Fibroblast of the aortic adventitia (primary cell): ENCODE measurements at places on chromosomes 16 and 17.

DNA sequence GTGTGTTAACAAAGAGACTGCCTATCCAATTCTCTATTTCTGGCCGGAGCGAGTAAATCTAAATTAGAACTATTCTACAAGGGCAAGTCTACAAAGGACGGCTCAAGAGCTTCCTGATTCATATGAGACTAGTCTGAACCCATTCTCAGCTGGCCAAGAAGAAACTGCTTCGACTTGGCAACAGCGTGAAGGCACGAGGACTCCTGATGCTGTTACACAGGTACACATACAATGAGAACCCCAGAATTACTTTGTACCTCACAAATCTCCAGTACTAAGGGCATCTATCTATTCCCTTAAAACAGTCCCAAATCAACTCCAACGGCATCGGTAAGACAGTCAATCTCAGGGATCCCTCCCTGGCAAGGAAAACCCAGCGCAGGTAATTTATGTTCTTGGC is 1.5 kb downstream of the CRK start:
- DNase-seq, result no peak

GRCh38 chr17:50352693-50353599 is 7.0 kb downstream of the XYLT2 start:
- DNase-seq, result no peak

DNA sequence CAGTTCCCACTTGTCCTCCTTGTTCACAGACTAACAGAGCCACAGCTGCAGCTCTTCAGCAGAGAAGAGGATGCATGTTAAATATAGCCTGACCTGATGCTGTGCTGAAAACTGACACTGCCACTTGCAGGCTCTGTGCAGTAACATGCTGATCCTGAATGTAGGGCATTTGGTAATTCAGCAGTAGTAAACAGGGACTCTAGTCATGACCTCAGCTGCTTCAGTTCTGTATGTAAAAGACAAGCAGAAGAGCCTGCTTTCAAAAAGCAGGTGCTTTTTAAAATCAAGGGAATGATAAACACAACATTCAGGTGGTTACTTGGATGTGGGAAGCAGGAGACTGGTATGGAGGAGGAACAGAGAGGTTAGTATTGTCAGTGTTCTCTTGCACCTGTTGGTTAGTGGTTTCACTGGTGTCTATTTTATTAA is 33.8 kb downstream of the ESRP2 start:
- DNase-seq, result no peak

GRCh38 chr16:20042848-20043247 is 30.8 kb downstream of the GPR139 start:
- no peak for DNase-seq

- peak; percentile 76 for DNase-seq
These were observed 62.7 kb downstream of the TEX2 start for GRCh38 chr17:64200080-64201032.

DNA sequence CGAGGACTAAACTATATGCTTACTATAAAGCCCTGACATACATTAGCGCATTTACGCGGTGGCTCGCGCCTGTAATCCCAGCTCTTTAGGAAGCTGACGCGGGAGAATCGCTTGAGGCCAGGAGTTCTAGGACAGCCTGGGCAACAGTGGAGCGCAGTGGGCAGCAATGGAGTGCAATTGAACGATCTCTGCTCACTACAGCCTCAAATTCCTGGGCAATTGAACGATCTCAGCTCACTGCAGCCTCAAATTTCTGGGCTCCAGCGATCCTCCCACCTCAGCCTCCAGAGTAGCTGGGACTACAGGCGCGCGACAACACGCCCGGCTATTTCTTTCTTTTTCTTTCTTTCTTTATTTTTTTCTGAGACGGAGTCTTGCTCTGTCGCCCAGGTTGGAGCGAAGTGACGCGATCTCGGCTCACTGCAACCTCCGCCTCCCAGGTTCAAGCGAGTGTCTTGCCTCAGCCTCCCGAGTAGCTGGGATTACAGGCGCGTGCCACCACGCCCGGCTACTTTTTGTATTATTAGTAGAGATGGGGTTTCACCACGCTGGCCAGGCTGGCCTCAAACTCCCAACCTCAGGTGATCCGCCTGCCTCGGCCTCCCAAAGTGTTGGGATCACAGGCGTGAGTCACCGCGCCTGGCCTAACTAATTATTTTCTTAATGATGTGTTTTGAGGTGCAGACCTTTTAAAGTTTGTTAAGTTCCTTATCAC is 506 bp upstream of the COG7 start:
- no peak for DNase-seq

GRCh38 chr16:28839899-28840298 is 6.2 kb downstream of the TUFM start:
- DNase-seq, result no peak

DNA sequence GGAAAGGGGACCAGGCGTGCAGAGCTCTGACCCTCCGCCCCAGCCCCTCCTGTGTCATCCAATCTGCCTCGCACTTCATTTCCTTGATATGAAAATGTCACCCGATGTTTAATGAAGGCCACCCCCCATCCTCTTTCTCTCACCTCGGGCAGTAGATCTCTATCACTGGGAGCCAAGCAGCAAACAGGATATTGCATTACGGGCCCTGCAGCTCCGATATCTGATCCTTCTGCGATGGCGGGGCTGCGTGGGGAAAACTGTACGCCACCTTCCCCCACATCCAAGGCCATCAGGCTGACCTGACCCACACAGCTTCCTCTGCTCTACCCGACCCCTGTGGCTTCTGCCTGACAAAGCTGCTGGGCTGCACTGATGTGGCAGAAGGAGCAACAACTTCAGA is 74.9 kb downstream of the DYNLRB2 start:
- no peak for DNase-seq

- no peak for DNase-seq
These were observed 31.3 kb downstream of the NLRC5 start for GRCh38 chr16:57020651-57021050.

DNA sequence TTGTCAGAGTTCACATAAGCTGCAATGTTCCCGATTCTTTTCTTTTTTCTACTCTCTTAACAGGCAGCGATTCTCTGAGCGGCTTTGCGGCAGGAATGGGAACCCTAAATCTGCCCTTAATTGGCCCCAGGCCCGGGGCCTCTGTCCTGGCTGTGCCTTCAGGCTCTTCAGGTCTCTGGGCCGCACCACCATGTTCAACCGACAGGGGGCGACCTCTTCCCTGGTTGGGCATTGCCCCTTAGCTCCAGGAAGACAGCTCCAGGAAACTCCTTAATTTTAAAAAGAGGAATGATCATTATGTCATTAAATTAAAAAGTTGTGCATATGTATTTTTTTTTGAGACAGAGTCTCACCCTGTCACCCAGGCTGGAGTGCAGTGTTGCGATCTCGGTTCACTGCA is 20.3 kb downstream of the CACNG5 start:
- DNase-seq, result no peak

GRCh38 chr17:4903051-4903818 is at the start of gene CHRNE:
Gene CHRNE, minus strand, starts transcription at chr17:4903098. Its CDS starts 35 bp downstream, at chr17:4903063.
- DNase-seq, result peak; percentile 84

GRCh38 chr16:49855822-49856671 is at the start of gene ZNF423:
Gene ZNF423, minus strand, starts transcription at chr16:49856112. Its CDS starts 338 bp downstream, at chr16:49855774.
- no peak for DNase-seq

DNA sequence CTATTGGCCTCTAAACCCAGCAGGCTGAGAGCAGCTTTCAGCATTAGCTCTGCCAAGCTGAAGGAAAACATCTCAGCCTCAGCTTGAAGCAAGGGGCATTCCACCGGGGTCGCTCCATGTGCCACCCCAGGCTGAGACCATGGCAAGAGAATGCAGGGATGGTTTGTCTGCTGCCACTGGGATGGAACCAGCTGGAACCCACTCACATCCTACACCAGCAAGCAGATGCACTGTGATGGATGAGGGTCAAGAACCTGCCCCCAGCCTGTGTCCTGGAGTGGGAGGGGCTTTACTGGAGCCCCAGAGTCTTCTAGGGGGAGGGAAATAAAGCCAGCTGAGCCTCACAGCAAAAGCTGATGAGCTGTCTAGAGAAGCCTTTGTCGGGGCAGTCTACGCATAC is 51.9 kb downstream of the C16orf95 start:
- DNase-seq, result no peak
